ENCODE measurements at places on chromosomes 13 and 19.

DNA sequence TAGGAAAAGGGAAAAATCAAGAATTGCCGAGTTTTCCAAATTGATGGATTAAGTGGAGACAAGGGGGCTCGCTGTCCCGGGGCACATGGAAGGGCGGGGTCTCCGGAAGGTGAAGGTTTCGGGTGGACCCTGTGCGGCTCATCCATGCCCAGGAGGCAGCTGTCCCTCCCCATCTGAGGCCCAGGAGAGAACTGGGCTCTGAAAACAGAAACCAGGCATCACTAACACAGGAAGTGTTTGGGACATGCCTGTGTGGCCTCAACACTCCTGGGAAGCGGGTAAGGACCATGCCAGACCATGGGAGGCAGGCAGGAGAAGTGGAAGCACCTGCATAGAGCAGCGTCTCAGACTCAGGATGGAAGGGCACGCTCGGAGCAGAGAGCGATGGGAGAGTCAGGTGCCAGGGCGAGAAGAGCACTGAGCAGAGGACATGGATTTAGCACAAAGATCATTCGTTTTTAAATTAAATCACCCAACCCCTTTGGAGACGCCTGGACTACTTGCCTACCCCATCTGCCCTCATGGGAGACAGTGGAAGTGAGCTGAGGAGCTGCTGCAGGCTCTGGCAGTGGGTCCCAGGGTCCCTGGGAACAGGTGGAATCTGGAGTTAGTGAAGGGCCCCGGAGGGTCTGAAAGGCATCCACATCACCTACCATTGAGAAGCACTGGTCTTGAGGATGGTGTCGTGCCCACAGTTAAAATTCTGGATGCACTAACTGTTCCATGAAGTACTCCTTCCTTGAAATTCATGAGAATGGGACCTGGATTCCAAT, 183.2 kb upstream of the SOX1 start:
- no peak for DNase-seq

- DNase-seq: no peak
These were observed 9.5 kb downstream of the RASL11A start for GRCh38 chr13:27280009-27280656.

- no peak for DNase-seq
These were observed 5.3 kb downstream of the SIX5 start for GRCh38 chr19:45763691-45764294.

DNA sequence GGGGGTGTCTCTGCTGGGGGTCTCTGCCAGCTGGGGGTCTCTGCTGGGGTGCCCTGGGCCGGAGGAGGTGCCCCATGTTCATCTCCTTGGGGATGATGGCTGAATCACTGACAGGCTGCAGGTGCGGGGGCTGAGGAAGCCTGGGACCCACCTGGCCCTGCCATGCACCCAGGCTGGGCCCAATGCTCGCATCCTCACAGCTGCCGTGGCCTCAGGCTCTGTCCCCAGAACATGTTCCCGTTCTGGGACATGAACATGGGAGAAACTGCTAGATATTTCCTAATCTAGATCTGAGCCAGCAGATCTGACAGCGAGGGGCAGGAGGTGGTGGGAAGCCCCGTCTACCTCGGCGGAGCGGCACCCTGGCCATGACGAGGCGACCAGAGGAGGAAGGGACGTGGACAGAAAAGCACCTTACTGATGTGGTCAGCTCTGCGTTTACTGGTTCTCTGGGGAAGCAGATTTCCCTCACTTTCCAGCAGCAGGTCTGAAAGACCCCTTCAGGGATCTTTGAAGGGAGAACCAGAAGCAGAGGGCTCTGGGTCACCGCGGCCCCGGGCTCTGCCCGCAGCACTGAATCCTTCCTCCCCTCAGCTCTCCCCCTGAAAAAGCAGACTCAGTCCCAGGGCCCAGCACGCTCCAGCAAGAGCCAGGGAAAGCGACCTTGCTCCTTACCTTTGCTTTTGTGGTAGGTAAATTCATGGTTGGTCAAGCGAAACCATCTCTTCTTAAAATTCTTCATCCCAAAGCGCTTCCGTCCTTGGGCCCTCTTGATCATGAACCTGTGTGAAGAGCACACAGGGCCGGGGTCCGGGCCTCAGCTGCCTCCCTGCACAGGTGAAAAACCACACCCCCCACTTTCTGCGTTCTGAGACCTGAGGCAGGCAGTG, 26.5 kb upstream of the C13orf46 start:
- no peak for DNase-seq

Measured in HTR-8/SVneo (cell line).